Stimulated activated CD4-positive, alpha-beta T cell treated with anti-CD3 and anti-CD28 coated beads, Interleukin-12 subunit alpha, Interleukin-12 subunit beta, amount 100 ng/mL, for 24 hours (primary cell): ENCODE measurements at places on chromosomes 2 and 18.

DNA sequence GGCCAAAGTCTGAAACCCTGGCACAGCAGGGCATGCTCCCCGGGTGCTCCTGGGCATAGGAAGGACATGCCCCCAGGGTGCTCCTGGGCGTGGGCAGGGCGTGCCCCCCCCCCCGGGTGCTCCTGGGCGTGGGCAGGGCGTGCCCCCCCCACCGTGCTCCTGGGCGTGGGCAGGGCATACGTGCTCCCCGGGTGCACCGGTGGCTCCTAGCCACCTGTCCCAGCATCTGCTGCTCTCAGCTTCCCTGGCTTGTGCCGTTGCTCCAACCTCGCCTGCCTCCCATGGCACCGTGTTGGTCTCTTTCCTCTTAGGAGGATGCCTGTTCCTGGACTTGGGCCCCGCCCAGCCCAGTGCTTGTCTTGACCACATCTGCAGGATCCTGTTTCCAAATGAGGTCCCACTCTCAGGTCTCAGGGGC, 95.6 kb upstream of the CTDP1 start:
- DNase-seq = no peak

DNA sequence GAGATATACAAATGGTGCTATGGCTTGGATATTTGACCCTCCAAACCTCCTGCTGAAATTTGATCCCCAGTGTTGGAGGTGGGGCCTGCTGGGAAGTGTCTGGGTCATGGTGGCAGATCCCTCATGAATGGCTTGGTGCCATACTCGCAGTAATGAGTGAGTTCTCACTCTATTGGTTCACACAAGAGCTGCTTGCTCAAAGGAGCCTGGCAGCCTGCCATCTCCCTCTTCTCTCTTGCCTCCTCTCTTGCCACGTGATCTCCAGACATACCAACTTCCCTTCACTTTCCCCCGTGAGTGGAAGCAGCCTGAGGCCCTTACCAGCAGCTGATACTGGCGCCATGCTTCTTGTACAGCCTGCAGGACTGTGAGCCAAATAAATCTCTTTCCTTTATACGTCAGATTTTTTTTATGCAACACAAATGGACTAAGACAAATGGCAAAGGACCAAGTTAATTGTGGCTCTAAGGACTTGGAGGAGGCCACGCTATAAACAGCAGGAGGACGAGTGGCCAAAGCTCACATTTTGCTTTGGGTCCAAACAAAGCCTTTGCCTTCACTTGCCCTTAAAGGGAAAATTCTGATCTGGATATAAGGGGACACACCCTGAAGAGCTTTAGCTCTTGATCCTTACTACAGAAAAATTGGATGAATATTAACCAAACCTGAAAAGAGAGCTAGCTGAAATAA, 214.7 kb downstream of the SS18 start:
- DNase-seq = no peak

DNA sequence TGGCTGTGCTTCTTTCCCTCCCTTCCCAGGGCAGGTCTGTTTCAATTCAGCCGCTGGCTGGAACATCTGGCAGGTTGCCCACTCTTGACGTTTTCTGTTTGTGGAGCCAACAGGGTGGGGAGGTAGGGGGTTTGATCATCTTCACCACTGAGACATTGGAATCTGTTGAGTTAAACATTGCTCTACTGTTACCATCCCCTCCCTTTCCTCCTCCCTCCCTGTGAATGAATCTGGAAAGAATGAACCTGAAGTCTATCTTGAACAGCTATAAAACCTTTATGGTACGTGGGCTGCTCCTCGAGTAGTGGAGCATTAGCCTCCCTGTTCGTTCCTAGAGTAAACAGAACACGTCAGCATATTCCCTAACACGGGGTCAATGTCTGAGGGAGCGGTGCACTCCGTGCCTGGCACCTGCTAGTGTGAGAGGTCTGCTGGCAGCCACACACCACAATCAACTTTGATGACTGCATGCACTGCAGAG, 249.9 kb upstream of the RBBP8 start:
- no peak for DNase-seq

DNA sequence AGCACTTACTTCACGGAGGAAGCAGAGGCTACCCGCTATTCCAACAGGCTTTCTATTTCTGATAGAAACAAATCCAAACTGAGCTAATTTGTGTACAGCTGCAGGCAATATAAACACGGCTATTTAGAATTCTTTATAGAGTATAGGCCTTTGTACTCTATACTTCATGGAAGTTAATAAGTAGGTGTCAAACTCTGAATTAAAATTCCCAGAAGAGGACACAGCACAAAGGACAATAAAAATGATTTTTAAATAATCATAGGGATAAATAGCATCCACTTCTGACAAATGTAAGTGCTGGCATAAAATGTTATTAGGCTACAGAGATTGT, 261.5 kb downstream of the AFF3 start:
- no peak for DNase-seq

- DNase-seq = no peak
Measured at GRCh38 chr2:60976875-60977561, 40.5 kb upstream of the PEX13 start.

DNA sequence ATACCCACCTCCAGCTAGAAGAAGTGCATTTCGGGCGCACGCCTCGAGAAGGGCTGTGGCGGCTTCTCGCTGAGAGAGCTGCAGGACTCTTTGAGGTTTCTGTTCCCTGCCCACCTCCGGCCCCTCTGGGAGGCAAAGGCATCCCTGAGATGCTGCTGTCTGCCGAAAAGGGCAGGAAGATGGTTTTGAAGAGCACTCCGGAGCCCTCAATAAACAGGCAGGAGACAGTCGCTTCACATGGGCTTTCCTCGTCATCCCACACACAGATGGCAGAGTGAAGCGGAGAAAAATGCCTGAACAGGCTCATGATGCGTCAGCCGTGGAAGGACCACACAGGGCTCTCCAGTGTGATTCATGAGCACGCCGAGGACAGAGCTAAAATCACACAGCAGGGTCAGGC, 25.4 kb upstream of the GLI2 start:
- no peak for DNase-seq

DNA sequence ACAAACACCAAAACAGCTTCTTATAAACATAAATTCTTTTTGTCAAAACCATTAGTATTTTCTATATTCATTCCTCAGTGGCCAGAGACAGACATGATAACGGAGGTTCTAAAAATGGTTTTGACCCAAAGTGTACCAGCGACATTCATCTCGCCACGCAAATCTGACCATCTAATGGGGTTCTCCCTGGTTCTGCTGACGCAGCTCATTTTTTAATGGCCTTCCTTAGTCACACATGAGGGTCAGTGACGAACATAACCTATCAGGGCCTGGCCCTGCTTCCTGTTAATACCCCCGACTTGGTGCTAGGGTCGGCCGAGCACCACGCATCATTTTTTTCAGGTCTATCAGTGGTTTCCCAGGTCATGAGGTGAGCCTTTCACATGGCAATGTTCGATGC, 45.9 kb upstream of the ARL4C start:
- no peak for DNase-seq

DNA sequence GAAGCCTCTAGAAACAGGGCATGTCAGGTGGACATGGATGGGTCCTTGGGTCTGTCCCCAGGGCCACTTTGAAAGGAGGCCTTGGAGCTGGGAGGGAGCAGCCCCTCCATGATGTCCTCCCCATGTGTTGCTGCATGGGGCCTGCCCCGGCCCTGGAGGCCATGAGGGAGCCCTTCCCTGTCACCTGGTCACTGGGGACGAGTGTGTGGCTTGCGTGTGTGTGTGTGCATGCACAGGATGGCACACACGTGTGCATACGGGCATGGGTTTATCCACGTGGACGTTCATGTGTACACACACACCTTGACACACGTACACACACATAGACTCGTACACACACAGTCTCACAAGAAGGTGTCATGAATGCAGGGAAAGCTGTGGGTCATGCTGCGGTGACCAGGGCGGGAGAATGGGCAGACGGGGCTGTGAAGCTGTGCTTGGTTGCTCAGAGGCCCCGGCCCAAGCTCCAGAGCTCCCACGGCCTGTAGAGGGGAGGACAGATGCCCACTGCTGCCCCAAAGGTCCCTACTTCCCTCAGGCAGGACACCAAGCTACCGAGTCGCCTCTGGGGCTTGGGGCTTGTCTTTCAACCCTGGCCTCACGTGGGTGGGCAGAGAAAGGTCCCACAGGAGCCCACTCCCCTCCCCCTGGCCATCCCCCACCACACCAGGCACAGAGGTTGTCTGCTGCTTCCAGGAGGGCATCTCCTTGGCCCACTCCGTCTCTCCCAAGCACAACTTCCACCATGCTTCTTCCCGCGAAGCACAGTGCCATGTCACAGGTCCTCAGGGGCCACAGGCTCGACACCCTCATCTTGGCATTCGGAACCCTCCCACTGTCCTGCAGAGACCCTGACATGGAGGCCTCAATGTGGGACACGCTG, 42.3 kb upstream of the GPC1 start:
- no peak for DNase-seq

- DNase-seq = no peak
Measured at GRCh38 chr2:177298191-177298590, 33.7 kb upstream of the NFE2L2 start.

GRCh38 chr2:105604938-105605337, 139.8 kb upstream of the NCK2 start:
- no peak for DNase-seq

DNA sequence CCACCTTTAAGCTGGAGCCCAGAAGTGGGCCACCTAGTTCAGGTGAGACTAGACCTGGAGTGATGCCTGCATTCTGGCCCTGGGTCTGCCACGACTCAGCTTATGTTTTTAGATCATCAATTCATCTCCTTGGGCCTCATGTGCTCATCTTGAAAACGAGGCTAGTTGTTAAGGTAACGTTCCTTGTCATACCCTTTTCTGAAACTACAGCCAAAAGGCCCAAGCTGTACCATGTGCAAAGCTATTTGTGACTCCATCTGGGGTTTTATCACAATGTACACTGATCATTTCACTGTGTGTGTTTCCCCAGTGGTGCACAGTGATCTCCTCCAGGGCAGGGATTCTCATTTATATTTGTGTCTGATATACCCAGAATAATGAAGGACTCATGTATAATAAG, 138.4 kb upstream of the COPS8 start:
- DNase-seq = no peak

DNA sequence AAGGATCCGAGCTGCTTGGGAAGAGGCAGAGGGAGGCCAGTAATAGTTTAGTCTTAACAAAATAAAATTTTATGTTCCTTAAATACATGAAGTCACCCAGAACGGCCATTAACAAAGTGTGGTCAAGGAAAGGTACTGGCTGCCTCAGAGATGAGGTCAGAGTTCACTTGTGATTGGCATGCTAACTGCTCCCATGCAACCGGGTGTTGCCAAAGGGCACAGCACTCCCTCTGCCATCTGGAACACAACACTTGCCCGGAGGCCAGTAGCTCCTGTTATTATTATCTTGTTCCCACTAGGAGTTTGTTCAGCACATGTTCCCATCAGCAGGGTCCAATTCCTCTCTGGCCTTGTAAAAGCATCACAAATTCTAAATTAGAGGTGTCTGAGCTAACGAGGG, 207.0 kb downstream of the CYP26B1 start:
- DNase-seq = no peak

DNA sequence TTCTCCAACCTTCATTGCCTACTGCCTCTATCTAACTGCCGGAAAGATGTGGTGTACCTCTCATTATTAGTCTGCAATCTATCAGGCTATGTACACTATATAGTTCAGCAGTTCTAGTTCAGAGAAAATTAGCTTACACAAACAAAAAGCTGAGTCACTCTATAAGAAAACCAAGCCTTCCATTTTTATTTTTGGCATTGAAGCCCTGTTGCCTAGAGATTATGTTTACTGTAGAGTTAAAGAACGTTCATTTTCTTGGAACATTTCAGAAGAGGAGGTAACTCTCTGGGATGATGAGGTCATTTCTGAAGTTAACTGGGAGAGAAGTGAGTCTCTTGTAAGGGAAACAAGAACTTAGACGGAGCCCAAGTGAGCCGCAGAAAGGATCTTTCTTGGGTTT, 133.5 kb downstream of the FAM124B start:
- DNase-seq = no peak

GRCh38 chr2:238954841-238955591, 107.1 kb downstream of the TWIST2 start:
- no peak for DNase-seq

DNA sequence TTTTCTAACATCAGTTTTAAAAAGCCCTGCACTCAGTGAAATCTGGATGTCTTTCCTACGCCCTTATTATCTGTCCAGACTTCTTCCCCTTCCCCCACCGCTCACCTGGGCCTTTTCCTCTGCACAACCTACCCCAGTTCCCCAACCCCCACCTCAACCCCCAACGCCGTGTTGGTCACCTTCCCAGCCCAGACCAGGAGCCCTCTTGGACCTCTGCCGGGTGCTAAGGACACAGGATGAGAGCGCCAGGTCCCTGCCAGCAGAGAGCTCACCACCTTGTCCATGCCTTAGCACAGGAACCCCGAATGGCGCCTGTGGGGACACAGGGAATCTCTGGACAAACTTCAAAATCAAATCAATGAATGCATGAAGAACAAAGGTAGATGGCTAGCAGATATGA, 966 bp upstream of the RBM43 start:
- DNase-seq = no peak

DNA sequence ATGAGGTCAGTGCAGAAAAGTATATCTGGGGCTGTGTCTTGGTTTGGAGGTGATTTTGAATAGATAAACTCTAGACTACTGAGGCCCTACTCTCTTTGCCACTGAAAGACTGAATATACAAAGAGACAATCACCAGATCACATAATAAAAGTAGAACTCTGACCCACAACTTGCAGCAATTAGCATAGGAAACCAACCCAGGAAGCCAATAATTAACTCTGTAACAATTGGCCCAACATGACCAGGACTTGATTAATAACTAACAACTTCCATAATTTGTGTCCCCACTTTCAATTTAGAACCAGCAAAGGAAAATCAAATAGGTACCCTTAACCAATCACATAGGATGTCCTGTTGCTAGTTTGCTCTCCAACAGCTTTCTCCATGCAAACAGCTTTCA, 1104.9 kb upstream of the CELF4 start:
- DNase-seq = no peak

DNA sequence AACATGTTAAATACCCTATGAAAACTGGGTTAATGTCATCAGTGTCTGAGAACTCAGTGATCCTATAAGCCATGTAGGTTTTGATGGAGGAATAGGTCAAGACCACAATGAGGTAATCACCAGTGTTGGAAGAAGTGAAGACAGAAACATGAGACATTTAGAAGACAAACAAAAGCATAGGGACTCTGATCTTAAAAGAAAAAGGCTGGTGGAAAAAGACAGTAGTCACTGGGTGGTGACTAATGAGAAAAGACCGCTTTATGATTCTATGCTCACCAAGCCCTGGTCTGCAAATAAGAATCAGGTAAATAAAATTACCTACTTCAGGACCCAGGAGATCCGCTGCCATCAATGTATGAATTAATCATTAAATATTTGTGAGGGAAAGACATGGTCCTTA, 271.9 kb downstream of the GPD2 start:
- DNase-seq = no peak
